CD4-positive, alpha-beta T cell treated with Interleukin-6 at 100 ng/mL for 8 hours (primary cell): ENCODE measurements at places on chromosomes 4 and X.

GRCh38 chr4:8063974-8064563, 94.5 kb downstream of the ABLIM2 start:
- DNase-seq, result no peak

DNA sequence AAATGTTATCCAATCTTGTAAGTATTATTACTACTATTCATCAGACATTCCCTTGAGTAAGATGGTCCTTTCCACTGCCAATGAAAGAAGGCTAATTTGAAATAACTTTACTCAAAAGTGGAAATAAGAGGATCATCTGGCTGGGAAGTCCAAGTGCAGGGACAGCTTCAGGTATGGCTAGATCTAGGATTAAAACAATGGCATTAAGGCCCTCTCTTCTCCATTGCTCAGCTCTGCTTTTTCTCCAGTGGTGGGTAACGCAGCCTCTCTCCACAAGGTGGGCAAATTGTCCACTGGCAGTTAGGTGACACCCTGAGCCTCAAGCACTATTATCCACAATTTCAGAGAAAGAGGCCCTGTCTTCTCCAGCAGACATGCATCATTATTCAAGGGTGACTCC, 66.7 kb upstream of the PGM2 start:
- no peak for DNase-seq

DNA sequence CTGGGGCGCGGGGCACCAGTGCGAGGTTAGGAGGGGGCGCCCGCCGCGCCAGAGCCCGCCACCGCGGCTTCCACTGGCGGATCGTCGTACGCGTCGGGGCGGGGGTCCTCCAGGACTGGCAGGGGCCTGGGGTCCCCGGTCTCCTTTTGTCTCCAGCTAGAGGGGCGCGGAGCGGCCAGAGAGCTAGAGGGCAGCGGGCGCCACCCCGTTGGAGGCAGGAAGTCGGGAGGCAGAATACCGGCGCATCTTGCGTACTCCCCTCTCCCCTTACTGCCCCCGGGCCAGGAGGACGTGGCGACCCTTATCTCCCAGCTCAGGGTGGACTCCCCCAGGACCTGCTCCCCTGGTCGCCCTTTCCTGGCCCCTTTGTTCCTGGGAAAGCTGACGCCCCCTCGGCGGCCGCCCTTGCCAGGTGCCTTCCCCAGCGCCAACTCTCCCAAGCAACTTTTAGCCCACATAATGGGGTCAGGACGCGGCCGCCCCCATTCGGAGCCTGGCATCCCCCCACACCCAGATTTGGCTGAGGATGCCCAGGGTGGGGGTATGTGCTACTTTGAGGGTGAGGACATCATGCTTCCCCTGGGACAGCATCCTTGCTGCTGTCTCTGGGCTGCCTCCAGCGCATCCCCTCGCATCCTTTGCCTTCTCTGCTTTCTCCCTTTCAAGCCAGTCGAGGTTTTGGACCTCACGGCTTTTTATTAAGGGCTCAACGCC, 933 bp downstream of the CNKSR2 start:
- DNase-seq, result no peak

DNA sequence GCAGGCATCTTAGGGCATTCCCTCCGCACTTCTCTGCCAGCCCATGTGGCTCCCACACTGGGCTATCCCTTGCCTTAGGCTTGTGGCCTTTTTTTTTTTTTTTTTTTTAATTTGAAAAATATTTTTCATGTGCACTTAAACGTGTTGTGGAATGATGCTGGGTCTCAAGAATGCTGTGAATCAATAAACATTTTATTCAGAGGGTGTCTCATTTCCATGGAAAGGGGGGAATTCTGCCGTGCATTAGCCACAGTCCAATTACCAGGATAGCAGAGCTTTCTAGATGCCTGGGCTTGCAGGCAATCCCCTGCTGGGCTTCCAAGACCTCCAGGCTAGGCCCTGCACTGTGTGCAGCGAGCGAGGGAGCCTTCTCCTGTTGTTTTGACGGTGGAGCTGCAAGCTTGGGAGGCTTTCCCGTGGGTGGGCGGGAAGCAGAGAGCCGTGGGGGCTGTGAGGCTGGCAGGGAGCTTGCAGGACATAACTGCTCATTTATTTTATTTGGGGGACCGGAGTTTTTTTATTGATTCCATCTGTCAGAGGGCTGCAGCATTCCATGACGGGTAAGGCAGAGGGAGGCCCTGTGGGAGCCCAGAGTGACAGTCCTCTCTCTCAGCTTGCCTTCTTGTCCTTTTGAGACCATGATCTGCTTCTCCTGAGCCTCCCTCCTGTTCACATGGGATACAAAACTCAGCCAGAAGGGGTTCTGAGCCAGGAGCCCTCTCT, 2.6 kb upstream of the CPZ start:
- no peak for DNase-seq

DNA sequence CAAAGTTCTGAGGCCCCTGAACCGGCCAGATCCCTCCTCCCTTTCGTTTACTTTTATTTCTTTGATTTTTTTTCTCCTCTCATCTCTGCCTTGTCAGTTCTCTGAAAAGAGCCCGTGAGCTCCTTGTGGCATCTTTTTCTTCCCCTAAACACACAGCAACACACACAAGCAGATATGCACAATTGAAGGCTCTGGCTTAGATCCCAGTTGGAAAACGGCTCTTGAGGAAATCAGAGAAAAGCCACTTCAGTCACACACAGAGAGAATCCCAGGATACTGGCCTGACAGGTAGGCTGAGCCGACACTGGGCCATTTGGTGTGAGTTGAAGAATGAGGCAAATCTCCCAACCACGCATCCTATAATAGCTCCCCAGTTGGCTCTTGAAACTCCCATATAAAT, 12.9 kb downstream of the DIPK2B start:
- no peak for DNase-seq

DNA sequence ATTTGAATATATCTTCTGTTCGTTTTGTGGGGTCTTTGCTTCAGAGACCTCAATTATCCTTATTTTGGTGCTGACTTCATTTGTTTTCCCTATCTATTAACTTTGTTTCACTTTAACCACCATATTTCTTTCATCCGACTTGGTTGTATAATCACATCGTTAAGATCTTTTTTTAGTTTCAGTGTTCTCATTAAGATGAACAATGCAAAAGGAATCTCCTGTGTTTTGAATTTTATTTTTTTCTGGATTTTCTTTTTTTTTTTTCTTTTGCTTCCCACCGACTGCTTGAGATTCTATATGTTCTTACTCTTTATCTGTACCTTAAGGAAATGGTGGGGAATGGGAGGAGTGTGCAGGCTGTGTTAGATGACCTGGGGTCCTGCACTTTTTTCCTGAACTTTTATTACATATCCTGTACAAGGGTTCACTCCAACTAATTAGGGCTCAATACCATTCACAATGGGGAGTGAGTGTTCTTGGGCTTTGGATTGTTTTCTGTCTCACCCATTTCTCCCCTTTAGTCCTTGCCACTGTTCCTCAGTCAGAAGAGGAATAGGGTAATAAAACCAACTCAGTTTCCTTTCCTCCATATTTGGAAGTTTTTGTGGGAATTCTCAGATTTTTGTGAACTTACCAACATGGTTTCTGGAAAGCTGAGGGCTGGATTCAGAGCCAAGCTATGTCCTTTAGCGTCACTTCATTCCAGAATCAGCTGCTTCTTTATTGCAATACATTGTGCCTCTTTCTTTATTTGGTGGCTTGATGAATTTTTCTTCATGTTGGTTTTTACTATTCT, 43.2 kb upstream of the BMPR1B start:
- no peak for DNase-seq

- DNase-seq, result no peak
Measured at GRCh38 chr4:159979351-159979750, 876.5 kb downstream of the RAPGEF2 start.

DNA sequence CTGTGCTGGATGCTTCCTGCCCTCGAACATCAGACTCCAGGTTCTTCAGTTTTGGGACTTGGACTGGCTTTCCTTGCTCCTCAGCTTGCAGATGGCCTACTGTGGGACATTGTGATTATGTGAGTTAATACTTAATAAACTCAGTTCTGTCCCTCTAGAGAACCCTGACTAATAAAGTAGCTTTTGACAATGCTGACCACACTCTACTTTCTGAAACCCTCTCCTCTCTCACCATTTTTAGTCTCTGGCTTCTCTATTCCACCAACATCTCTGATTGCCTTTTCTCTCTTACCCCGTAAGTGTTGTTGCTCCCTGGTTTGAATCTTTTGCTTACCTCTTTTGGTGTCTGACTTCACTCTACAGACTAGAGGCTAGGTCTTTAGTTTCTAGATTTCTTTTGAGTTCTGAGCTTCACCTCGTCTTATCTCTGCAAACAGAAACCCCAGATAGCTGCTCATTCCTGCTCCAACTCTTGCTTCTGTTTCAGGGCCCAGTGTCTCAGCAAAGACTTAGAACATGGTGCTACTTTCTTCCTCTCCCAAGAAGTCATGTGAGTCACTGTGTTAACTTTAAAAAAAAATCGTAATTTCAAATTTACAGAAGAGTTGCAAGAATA, 11.4 kb downstream of the TMSB4X start:
- no peak for DNase-seq

GRCh38 chr4:116229420-116229819, 856.0 kb downstream of the TRAM1L1 start:
- DNase-seq, result no peak

DNA sequence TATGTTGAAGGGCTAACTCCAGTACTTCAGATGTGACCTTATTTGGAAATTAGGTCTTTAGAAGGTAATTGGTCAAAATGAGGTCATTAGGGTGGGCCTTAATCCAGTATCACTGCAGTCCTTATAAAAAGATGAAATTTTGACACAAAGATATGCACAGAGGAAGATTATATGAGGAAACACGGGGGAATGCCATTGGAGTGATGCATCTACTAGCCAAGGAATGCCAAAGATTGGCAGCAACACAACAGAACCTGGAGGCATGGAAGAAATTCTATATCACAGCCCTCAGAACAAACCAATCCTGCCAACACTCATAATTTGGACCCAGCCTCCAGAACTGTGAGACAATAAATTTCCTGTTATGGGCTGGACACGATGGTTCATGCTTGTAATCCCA, 17.6 kb downstream of the TRIM61 start:
- no peak for DNase-seq

- DNase-seq, result no peak
Measured at GRCh38 chr4:162841753-162842152, 324.9 kb downstream of the NAF1 start.

DNA sequence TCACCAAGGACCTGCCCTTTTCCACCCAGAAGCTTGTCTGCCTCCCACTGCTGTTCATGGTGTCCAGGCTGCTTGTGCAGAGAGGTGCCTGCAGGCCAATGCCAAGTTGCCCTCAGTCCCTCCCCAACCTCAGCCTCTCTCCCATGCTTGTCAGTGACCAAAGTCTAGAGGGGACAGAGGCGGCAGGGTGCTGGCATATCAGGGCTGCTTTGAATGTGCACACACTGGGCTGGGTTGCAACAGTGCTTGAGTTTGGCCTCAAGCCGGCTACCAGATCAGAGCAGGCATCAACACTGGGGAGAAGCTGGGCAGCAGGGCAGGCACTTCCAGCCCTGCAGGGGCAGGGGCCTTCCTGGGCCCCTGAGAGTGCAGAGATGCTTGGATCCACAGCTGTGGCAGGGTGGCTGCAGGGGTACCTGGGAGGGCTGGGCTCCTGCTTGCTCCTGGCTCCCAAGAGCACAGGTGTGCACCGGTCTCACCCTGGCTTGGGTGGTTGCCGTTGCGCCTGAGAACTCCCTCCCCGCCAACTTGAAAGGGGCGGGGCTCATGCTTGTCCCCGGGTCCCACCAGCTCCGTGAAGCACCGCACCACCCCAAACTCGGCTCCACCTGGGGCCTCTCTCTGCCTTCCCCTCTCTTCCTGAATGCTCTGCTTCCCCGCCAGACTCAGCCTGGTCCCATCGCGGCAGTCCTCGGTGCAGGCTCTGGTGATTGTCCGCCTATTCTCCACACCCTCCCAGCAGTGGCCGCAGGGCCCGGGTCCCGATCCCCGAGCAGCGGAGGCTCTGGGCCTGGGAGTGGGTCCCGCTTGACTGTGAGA, 1681.9 kb upstream of the ADGRL3 start:
- DNase-seq, result no peak

DNA sequence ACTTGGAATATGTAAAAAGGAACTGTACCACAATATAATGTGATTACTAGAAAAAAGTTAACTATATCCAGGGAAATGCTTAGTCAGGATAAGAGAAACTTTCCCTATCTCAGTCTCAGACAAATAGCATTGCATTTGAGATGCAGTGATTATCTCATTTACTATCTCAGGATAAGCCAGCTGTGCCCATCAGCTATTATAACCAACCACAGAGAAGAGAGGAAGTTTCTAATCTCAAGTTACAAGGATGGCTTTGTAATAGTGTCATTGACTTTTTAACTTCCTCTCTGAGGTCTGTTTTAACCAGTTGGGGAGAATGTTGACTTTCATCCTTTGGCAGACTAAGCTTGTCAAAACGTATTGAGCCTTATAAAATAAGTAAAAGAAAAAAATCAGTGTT, 56.5 kb downstream of the SNX25 start:
- DNase-seq, result peak; percentile 10

DNA sequence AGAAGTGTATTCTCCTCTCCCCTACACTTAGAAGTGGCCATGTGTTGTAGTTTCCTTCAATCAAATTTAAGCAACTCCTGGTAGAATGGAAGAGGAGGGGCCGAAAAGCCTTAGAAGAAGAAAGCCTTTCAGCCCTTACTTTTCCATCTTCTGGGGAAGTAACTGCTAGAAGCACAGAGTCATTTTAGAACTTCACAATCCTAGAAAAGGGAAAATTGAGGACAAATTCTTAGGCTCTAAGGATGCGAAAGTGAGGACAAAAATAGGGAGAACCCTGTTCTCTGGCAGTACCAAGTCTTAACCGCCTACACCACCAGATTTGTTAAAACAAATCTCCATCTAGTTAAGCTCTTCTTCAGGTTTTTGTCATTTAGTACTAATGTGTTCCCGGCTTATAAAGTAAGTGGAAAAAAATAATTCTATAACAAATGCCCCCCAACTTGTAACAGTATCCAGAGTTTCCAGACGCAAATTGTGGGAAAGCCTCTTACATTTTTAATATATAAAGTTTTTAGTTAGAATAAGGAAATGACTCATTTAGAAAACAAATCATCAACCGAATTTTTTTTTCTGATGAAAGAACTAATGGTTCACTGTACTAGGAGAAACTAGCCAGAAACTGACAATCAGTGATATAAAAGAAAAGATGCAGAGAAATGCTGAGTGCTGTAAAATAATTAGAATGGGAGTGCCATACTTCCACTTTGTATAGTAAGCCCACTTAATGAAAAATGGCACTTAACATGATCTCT, 76.0 kb downstream of the ARAP2 start:
- DNase-seq, result no peak

DNA sequence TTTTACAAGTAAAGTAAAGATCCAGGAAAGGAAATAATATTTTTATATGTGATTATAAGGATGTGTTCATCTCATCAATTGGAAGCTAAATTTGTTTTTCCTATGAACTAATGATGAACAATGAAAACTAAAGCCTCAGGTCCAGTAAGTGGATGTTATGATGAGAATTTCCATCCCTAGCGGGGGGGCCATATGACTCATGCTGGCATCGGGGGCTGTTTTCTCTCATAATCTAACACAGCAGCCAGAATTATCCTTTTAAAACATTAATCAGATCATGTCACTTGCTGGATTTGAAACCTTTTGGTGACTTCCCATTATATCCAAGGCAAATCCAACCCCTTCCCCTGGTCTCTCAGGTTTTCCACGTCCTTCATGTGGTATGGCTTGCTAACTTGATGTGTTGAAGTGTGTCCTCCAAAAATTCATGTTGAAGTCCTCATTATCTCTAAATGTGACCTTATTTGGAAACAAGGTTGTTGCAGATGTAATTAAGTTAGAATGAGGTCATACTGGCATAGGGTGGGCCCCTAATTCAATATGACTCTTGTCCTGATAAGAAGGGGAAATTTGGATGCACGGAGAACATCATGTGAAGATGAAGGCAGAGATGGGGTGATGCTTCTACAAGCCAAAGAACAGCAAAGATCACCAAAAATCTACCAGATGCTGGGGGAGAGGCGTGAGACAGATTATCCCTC, 96.8 kb downstream of the AKAP4 start:
- no peak for DNase-seq
